Activated CD8-positive, alpha-beta memory T cell treated with anti-CD3 and anti-CD28 coated beads, Interleukin-2, amount 50 U/mL, for 4 hours (primary cell): ENCODE measurements at places on chromosomes 12 and 14.

DNA sequence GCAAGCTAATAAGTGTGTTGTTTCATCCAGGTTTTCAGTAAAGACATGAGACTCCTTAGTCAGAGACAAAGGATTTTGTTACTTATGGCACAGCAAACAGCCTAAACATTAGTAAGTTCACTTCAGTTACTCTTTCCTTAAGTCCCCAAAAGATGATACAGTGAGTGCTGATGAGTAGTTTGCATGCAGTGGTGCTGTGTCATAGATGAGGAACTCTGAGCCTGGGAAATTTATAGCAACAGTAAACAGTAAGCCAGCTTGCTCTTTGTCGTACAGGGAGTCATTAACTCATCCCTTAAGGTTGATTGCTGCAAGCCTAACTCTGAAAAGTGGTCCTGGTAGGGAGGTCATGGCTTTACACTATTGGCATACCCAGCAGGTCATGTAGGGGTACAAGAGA lies 208.6 kb upstream of the OR4E1 start:
- no peak for DNase-seq

DNA sequence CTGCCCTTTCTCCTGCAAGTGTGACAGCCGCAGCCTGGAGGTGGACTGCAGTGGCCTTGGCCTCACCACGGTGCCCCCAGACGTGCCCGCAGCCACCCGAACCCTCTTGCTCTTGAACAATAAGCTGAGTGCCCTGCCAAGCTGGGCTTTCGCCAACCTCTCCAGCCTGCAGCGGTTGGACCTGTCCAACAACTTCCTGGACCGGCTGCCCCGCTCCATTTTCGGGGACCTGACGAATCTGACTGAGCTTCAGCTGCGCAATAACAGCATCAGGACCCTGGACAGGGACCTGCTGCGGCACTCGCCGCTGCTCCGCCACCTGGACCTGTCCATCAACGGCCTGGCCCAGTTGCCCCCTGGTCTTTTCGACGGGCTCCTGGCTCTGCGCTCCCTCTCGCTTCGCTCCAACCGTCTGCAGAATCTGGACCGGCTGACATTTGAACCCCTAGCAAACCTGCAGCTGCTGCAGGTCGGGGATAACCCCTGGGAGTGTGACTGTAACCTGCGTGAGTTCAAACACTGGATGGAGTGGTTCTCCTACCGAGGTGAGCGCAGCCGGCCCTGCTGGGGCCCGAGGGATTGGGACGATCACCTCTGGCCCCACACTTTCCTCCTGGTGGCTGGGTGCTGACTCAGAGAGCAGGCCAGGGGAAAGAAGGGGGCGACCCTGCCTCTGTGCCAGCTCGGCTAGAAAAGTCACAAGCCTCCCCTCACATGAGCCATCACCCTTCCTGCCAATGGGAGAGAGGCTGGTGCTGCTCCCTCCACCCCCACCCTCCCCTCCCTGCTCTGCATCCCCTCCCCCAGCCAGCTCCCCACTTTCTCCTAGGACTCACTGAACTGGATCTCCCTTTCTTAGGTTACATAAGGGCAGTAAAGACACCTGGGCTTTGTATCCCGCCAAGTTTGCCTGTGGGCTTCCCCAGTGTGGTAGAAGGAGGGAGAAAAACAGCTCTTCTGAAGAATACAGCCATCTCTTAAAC lies 10.9 kb downstream of the LRTM2 start:
- DNase-seq, result no peak

DNA sequence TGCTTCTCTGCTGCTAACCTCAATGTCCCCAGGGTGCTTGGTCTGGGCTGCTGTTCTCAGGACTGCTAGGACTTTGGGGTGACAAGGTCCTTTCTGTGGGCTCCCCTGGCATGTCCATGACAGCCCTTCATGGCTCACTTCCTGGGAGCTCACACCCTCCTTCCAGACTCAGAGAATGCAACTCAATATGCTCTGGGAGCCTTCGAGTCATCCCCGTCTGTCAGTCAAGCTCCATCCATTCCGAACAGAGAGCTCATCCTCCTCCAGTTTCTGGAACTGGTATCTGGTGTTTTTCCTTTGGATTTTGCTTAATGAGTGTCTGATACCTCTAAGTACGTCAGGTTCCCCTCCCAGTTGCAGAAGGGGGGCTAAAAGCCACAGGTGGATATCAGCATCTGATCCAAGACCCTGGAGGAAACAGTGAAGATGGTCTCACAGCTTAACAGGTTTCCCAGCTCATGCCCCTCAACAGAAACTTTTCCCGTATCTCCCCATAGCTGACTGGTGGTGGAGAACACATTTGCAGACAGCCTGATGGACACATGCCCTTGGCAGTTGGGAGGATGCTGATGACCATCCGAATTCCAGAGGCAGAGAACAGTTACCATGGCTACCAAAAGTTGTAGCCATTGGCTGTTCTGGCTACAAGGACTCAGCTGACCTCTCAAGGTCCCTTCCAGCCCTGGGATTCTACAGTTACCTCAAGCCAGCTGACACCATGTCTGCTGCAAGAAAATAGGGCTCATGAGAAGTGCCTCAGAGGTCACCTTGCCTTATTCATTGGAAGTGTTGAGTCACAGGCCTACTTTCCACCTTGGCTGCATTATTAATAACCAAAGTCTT lies 9.5 kb upstream of the RAB35 start:
- no peak for DNase-seq

GRCh38 chr12:107404981-107405380 lies 280.6 kb upstream of the PWP1 start:
- no peak for DNase-seq

DNA sequence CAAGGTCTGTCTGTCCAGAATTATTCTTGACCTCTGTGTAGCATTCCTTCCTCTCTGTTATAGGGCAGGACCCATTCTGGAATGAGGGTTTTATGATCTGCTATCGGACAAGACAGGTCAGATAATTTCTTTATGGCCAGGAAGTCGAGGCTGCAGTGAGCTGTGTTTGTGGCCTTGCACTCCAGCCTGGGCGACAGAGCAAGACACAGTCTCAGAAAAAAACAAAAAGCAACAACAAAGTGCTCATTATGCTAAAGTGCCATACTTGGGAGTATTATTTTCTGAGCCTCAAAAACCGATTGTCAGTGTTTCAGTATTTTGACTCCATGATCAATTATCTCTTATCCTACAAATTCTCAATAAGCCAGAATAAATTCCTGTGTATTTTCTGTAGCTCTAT lies 4.1 kb downstream of the CIPC start:
- no peak for DNase-seq

DNA sequence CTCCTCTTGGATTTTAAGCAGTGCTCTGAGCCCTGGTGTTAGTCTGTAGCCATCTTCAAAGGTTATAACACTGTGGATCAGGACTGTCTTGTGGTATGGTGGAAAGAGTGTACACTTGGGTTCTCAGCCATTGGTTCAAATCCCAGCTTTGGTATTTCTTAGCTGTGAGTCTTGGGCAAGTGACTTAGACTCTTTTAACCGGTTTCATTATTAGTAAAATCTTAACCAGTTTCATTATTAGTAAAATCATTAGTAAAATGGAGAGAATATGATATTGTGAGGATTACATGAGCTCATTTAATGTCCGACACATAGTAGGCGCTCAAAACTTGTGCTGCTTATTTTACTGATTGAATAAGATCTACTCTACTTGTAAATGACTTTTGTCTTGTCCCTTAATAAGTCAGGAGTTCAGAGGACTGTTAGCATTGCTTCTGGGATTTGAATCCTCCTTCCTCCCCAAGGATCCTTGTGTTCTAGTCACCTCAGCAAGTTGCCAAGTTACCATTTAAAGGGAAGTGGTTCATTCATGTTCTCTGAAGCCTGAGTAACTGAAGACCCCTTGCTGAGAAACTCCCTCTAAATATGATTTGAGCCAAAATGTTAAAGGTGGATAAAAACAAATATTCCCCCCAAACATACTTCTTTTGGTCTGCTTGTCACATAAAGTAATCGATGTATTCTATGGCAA lies 12.4 kb downstream of the TTLL5 start:
- no peak for DNase-seq

DNA sequence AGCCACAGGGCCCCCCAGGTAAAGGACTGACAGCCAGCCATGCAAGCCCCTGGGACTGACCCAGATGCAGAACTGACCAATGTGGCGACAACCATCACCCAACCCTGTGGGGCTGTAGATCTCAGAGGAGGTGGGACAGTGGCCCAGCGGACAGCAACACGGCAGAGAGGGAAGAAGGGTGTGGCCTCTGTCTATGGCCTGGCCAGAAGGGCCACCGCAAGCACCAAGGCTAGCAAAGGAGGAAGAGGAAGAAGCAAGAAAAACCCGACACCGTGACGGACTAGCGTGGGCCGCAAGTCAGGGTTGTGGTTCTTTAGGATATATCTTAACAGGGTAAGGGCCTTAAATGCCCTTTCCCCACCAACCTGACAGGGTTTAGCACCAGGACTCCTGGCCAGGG lies 71.2 kb downstream of the ITPK1 start:
- no peak for DNase-seq

- no peak for DNase-seq
These were observed 19.0 kb downstream of the SCARB1 start for GRCh38 chr12:124844411-124845397.

- DNase-seq, result no peak
These were observed 155.5 kb downstream of the SYT1 start for GRCh38 chr12:79020106-79020505.

DNA sequence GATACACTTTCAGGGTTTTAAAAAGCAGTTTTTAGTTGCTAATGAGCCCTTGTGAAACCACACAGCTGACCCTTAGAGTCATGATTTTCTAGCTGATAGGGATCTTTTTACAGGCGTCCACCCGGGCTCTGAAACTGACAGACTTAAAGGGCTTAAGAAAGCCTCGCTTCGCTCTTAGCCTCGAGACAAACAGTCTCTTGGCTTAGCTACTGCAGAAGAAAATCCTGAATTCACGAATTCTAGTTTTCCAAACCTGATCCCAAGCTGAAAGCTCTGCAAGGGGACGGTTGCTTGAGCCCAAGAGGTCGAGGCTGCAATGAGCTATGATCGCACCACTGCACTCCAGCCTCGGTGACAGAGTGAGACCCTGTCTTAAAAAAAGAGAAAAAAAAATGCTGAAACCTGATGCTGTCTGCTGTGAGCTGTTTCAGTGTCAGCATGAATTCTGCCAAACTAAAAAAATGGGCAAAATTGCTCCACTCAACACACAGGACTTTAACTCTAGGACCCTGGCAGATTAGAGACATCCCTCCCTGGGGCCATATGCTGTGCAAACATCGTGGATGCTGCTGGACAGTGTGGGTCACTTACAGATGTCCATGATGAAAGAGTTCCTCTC lies 3.1 kb upstream of the HPD start:
- DNase-seq, result no peak

GRCh38 chr14:51581017-51581881 lies 70.5 kb upstream of the FRMD6 start:
- DNase-seq, result no peak

GRCh38 chr12:131101006-131101405 lies 147.3 kb downstream of the ADGRD1 start:
- DNase-seq, result peak; percentile 3

DNA sequence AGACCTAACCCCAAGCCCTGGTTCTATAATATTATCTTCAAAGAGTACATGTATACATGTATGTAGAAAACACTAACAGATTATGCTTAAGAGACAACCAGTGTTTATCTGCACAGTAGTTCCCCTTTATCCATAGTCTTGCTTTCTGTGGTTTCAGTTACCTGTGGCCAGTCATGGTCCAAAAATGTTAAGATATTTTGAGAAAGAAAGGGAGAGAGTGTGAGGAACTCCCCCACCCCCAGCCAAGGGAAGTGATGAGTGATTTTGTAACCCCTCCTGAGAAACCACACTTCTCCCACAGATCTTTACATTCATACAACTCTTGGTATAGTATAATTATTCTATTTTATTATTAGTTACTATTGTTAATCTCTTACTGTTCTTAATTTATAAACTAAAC lies 77.3 kb upstream of the CNTN1 start:
- DNase-seq, result no peak

DNA sequence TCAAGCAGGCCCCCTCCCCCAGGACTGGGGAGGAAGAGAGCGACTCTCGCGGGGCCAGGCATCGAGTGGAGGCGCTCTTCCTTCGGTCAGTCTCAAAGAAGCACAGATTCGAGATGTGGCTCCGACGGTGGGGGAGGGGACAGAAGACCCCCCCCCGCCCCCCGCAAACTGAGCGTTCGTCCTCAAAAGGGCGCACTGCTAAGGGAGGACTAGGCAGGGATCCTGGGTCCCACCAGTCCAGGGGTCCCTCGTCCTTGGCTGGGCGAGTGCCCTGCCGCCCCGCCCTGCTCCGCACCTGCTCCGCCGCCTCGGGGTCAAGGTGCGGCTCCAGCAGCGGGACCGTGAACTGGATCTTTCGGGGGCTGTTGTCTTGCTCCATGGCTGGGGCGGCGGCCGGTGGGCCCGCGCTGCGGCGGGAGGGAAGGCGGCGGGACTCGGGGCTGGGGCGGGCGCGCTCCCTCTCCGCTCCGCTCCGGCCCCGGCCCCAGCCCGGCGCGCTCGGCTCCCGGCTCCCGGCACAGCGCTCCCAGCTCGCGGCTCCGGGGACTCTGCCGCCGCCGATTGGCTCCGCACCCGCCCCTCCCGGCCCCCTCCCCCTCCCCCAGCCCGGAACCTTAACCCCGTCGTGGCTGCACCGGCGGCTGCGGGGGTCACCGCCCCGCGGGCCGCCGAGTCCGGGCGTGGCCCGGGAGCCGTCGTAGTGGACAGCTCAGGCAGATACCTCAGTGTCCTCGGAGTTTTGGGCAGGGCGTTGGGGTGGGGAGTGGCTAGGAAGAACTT lies at the start of gene PPP1R1A:
TSS of gene PPP1R1A (minus strand) at position 550 of the 780 bp plus-strand sequence. CDS start at position 379, 171 bp downstream.
- DNase-seq, result no peak

- no peak for DNase-seq
These were observed 174.6 kb downstream of the SLC25A21 start for GRCh38 chr14:36997843-36998242.

GRCh38 chr12:101839324-101840283 lies 8.8 kb upstream of the GNPTAB start:
- peak; percentile 73 for DNase-seq

- no peak for DNase-seq
These were observed 23.0 kb upstream of the TBK1 start for GRCh38 chr12:64428956-64429355.

GRCh38 chr12:6771091-6771495 lies 1.2 kb upstream of the LAG3 start:
- no peak for DNase-seq

DNA sequence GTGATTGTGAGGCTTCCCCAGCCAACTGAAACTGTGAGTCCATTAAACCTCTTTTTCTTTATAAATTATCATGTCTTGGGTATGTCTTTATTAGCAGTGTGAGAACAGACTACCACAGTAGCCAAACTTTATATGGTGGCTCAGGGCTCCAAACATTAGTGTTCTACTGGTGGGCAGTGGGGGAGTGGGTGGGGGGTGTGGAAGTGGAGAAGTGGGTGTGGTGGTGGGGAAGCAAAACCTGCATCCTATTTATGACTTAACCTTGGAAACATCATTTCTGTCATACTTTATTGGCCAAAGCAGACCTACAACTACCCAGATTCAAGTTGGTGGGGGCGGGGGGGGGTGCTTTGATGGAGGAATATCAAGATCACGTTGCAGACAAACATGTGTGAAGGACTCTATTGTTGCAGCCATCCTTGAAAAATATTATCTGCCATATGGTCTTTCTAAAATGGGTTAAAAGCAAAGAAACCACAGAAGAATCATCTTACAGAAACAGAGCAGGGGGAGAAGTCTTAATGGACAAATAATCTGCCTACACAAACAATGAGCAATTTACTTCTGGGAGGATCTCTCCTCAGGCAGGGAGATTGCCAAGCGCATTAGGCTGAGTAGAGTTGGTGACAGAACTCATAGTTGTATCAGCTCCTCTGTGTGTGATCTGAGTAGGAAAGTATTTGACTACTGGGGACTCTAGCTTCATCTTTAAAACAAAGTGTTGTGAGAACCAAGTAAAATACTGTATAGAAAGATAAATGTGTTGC lies 1.4 kb upstream of the PWP1 start:
- no peak for DNase-seq
